ENCODE measurements at places on chromosomes 13 and 19. TPM values are rescaled to one million over a fixed set of nuclear protein-coding genes. Genes with fewer than 3 reads are reported as not detected.
A peak's percentile ranks its signal among the peaks of the same experiment; 100 is the strongest.

Gene DNAAF3
- total RNA-seq, result 1.6 TPM

- DNase-seq, result no peak
Measured at GRCh38 chr13:76848596-76848995, 37.6 kb downstream of the KCTD12 start.

- DNase-seq, result no peak
Measured at GRCh38 chr13:102901056-102901455, 55.2 kb downstream of the ERCC5 start.

DNA sequence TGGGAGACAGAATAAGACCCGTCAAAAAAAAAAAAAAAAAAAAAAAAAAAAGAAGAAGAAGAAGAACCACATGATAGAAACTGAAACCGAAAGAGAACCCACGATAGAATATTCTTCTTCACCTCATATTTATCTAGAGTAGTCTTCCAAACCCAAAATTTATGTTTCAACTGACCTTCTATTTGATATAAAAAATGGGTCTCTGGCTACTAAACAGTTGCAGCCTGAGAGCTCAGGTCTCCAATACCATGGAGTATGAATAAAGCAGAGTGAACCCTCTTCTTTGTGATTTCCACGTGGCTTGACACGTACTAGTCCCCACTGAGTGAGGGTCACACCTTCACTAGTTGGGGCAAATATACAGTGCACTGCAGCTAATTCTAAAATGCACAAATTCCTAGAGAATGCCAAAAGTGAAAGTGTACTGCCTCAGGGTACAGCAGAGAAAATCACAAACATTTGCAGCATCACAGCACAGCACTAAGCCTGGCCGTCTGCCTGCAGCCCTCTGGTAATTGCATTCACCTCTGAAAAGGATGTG lies 30.8 kb upstream of the RFC3 start:
- no peak for DNase-seq

GRCh38 chr13:47213047-47213446 lies 316.2 kb upstream of the HTR2A start:
- no peak for DNase-seq

Gene NCR1
- not detected for total RNA-seq

Gene CYP2A7
- not detected for total RNA-seq

GRCh38 chr13:51260154-51260553 lies 38.0 kb downstream of the FAM124A start:
- no peak for DNase-seq

DNA sequence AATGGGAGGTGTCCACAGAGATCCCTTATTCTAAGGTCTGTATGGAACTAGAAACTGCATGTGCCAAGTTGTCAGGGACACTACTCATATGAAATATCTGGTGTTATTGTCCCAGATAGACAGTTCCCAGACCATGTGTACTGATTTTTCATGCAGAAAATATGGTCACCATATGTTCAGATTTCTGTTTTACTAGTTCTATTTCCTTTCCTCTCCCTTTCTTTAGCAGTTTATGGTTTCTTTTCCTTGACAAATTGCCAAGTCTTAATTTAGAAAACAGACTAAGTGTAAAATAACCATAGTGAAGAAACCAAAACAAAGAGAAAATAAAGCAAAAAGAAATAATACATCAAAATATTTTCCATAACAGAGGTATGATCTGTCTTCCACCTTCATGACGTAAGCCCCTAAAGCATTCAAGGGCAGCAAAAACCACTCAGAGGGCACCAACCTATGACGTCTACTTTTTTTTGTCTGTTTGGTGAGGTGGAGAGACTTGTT lies 248.5 kb downstream of the KCTD12 start:
- peak; percentile 10 for DNase-seq

DNA sequence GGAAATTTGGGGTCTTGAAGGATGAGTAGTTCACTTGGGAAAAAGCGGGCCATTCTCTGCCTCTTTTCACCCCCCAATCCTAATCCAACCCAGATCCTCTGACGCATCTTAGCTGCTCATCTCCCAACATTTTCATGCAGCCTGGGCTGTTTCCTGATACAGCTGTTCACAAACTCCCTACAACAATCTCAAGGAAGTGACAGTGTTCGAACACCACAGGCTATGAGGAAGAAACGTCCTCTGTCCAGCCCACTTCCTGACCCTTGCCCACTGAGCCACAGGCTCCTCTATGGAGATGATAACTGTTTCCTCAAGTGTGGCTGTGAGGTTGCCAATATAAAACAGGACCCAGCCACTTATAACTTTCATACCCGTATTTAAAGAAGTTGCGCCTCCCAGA lies 16.2 kb downstream of the LMTK3 start:
- DNase-seq, result no peak

- no peak for DNase-seq
Measured at GRCh38 chr19:45791744-45792469, 738 bp downstream of the DMWD start.

- DNase-seq, result no peak
Measured at GRCh38 chr19:13691569-13692435, 72.5 kb upstream of the MRI1 start.

- DNase-seq, result no peak
Measured at GRCh38 chr13:110116072-110116487, 190.9 kb downstream of the COL4A1 start.

- DNase-seq, result no peak
Measured at GRCh38 chr13:100478107-100478809, 110.3 kb downstream of the GGACT start.

Gene NRTN
- not detected for total RNA-seq

- no peak for DNase-seq
Measured at GRCh38 chr19:13401388-13401787, 104.9 kb downstream of the CACNA1A start.

- DNase-seq, result no peak
Measured at GRCh38 chr19:11054628-11055027, 34.6 kb upstream of the LDLR start.

Gene KLC3
- not detected for total RNA-seq

DNA sequence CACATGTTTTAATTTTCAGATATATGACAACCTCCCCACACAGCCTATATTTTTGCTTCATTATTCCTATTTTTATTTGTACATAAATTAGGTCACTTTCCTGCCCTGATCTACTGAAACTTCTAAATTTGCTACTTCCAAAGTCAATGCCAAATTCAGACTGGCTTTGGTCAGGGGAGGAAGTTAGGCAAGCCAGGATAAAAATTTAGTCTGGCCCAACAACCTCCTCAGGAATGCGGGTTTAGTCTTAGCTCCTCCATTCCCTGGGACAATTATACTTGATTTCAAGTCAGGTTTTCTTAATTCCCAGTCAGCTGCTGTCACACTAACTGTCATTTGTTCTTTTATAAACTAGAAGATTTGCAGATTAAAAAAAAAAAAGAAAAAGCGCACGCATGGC lies 84.3 kb downstream of the TM9SF2 start:
- no peak for DNase-seq

Gene LGALS14
- total RNA-seq, result not detected

- DNase-seq, result no peak
Measured at GRCh38 chr13:47206111-47206510, 309.3 kb upstream of the HTR2A start.

Gene ZNF581
- total RNA-seq, result 39.4 TPM

DNA sequence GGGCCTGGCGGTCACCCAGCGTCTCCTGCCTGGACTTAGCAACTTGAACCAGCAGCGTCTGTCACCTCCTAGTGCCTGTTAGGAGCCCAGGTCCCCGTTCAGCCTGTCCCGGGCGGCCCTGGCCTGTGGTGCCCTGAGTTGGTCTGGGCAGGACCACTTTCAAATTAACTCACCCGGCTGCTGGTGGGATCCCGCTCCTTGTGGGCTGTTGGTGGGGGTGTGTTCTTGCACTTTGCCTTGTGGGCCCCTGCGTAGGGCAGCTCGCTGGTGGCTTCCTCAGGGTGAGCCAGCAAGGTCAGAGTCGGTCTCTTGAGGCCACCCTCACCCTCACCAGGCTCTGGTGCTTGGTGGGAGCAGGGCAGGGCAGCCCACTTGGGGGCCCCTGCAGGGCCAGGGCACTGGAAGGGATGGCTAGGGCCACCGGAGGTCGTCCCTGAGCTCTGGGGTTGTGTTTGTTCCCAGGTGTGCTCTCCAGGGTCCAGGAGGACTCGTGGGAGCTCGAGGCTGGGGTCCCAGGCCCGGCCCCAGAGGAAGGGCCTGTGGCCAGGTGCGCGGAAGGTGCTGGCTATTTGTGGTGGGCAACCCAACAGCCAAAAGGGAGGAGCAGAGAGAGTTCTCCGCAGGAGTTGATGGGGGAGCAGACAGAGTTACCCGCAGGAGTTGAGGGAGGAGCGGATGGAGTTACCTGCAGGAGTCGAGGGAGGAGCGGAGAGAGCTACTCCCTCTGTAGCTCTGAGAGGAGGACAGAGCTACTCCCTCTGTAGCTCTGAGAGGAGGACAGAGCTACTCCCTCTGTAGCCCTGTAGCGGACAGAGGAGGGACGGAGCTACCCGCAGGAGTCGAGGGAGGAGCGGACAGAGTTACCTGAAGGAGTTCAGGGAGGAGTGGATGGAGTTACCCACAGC lies 16.9 kb downstream of the TFDP1 start:
- DNase-seq, result no peak

Gene RCBTB2
- total RNA-seq, result 7.6 TPM

DNA sequence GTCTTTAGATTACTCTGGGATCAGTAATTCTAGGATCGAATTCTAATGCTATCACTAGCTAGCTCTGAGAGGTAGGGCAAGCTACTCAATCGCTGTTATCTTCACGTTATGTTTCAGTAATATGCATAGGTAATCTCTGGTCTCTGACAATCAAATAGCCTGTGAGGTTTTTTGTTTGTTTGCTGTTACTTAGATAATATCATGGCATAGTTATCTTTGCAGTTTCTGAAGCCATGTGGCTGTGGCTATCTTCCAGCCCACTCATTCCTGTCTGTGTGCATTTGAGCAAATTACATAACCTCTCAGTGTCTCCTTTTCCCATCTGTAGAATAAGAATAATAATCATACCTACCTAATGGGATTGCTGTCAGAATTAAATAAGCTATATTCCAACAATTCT lies 330.2 kb downstream of the PCDH9 start:
- no peak for DNase-seq

GRCh38 chr19:30546332-30546731 lies 174.1 kb downstream of the ZNF536 start:
- no peak for DNase-seq

GRCh38 chr13:100235311-100235901 lies 146.5 kb downstream of the PCCA start:
- peak; percentile 57 for DNase-seq

DNA sequence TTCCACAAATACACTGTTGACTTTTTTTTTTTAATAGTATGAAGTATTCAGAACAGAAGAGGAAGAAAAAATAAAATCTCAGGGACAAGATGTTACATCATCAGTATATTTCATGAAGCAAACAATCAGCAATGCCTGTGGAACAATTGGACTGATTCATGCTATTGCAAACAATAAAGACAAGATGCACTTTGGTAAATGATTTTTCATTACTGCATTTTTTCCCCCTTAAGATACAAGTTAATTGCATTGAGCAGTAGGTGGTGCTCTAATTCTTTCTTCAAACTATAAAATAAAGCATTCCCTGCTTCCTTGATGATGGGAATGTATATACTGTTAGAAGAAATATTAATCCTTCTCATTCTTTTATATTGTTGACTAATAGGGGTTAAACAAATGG lies 17.1 kb downstream of the UCHL3 start:
- no peak for DNase-seq

GRCh38 chr19:7994114-7994513 lies 11.3 kb downstream of the ELAVL1 start:
- DNase-seq, result no peak

DNA sequence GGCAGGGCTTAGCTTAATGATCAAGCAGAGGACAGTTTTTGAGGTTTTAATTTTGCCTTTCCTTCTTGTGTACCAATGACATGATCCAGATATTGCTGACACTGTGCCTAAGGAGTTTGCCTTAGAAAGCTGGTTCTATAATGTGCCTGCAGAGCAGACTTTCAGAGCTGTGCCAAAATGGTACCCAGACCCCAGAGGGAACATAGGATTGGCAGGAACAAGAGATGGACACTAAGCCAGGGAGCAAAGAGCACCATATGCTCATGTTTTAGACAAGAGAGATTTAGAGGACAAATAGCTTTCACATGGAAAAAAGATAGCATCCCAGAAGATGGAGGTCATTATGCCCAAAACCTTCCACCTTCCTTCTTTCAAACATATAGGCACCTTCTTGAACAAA lies 1241.5 kb upstream of the SPRY2 start:
- DNase-seq, result no peak

Gene BCAM
- 78.9 TPM for total RNA-seq

Gene MAP4K1
- not detected for total RNA-seq

Gene CEACAM3
- not detected for total RNA-seq

Gene GIPR
- total RNA-seq, result 0.76 TPM

Gene HSD17B14
- total RNA-seq, result 39.6 TPM

- no peak for DNase-seq
Measured at GRCh38 chr19:28523619-28524018, 689.3 kb downstream of the UQCRFS1 start.

DNA sequence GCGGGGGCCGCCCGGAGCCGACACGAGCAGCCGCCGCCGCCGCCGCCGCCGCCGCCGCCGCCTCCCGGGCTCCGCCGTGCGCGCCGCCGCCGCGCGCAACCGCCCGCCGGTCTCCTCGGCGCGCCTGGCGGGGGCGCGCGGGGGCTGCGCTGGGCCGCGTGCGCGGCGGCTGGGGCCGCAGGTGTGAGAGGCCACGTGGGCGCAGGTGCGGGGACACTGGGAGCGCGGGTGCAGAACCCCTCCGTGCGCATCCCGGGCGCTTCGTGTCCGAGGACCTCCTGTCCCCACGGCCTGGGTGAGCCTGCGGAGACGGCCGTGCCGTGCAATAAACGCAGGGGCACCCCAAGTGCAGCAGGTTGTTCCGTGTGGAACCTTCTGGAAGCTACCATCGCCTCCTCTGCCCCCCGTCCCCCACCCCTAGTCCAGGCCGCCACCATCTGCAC lies at the start of gene LINGO3:
TSS of gene LINGO3 (minus strand) at position 41 of the 443 bp plus-strand sequence. CDS start 16,378 bp downstream, outside the sequence.
- DNase-seq, result no peak

GRCh38 chr13:34816245-34816884 lies 125.7 kb upstream of the NBEA start:
- DNase-seq, result no peak

- DNase-seq, result no peak
Measured at GRCh38 chr13:101289764-101290163, 126.5 kb downstream of the NALCN start.

Gene ZNF865
- 5.7 TPM for total RNA-seq

GRCh38 chr13:56563663-56564062 lies 577.1 kb upstream of the PRR20A start:
- no peak for DNase-seq

GRCh38 chr19:32392901-32393300 lies 12.7 kb upstream of the DPY19L3 start:
- no peak for DNase-seq

Gene APC2
- total RNA-seq, result 0.05 TPM

All from glomerular endothelial cell (primary cell).